MV-4-11 (cell line): ENCODE measurements at places on chromosomes 11 and 22.

- no peak for DNase-seq
Measured at GRCh38 chr11:93849751-93850593, 446 bp downstream of the VSTM5 start.

DNA sequence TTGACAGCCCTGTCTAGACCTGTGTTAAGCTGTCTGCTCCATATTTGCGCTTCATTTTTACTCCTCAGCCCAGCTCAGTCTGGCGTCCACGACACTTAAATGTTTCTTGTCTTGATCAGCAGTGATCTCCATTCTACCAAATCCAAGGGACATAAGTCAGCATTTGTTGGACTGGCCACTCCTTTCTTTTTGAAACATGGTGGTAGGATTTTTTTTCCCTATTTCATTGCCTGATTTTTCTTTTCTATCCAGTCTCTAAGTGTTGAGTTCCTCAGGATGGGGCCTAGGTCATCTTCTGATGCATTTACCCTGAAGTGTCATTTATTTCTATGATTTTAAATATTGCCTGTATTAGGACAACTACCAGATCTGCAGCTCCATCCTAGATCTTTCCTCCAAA, 873 bp downstream of the NCAPH2 start:
- no peak for DNase-seq

DNA sequence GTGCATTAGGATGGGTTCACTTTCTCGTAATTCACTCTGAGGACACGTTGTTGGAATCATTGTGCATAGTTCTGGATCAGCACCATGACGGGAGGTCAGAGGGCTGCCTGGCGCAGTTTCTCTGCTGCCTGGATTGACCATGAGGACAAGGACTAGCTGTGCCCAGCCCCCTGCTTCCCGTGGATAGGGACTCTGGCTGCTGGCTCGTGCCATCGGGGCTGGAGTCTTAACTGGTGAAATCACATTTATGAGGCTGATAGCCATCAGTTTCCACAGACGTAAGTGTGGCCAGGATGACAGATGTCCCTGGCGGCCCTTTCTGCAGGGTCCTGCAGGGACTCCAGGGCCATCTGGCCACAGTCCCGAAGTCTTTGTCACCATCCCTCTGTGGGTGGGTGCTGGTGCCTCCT, 24.1 kb upstream of the GRAMD4 start:
- no peak for DNase-seq

- no peak for DNase-seq
Measured at GRCh38 chr11:114812733-114813132, 134.4 kb downstream of the NXPE2 start.

- no peak for DNase-seq
Measured at GRCh38 chr11:27159335-27159679, 118.7 kb downstream of the BBOX1 start.
